ENCODE measurements at places on chromosomes 7 and 10.

DNA sequence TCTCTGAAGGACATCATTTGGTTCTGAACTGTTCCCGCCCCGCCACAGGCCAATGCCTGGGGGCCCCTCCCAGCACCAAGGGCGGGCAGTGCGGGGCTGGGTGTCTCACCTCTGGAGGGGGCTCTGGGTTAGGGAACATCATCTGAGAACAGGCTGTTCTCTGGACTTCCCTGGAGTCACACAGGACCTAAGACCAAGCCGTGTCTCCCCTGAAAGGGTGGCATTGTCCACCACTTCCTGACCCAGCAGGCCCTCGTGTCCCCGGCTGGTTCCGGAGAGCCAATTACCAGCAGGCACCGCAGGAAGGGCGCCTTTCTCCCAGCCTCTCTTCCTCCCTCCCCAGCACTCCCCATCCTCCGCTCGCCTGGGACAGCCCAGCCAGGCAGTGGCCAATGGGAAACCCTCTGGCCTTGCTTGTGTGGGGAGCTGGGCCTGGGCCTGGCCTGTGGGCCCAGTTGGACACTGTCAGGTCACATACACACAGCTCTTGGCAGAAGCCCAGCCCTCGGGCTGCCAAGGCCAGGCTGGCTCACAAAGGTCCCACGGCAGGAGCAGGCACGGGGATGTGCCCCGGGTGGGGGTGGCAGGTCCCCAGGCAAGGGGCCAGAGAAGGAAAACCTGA is 119.5 kb downstream of the SPDYE5 start:
- no peak for DNase-seq

- DNase-seq, result peak; percentile 66
Measured at GRCh38 chr7:16982640-16983350, 101.0 kb upstream of the AGR3 start.

GRCh38 chr10:70543911-70544310 is 58.6 kb downstream of the PRF1 start:
- no peak for DNase-seq

GRCh38 chr10:59587083-59587755 is 122.4 kb downstream of the SLC16A9 start:
- no peak for DNase-seq

- peak; percentile 65 for DNase-seq
Measured at GRCh38 chr7:100190048-100190711, 12.5 kb downstream of the STAG3 start.

- DNase-seq, result no peak
Measured at GRCh38 chr7:100118388-100119071, 628 bp downstream of the TAF6 start.

- no peak for DNase-seq
Measured at GRCh38 chr7:117325836-117326235, 3.0 kb upstream of the WNT2 start.

GRCh38 chr7:16563281-16564022 is 36.8 kb downstream of the LRRC72 start:
- DNase-seq, result peak; percentile 34

DNA sequence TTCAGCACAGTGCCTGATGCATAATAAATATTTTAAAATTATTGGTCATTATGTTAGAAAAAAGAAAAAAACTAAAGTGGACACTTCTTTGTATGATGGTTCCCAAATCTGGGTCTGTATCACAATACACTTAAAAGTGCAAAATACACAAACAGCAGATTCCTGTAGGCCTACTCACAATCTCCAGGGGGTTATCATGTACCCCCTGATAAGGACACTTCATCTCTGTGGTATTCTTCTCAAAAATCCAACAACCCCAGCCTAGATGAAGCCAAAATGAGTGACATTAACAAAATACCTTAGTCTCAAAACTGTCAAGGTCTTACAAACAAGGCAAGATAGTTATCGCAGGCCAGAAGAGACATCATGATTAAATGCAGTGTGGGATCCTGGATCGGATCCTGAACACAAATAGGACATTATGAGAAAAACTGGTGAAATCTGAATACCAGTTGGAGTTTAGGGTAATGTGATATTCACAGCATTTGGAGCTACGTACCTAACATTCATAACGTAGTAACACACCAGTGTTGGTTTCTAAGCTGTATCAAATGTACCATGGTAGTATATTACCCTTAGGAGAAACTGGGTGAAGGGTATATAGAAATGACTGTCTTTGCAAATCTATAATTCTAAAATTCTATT is 45.2 kb downstream of the NSUN6 start:
- DNase-seq, result no peak

GRCh38 chr7:125383324-125383723 is 453.7 kb upstream of the POT1 start:
- no peak for DNase-seq

- no peak for DNase-seq
Measured at GRCh38 chr7:129640400-129640799, 28.9 kb downstream of the NRF1 start.

GRCh38 chr10:132391676-132392020 is 5.4 kb upstream of the PWWP2B start:
- DNase-seq, result no peak

- no peak for DNase-seq
Measured at GRCh38 chr7:101749891-101750290, 67.5 kb upstream of the CUX1 start.

GRCh38 chr10:71288461-71288860 is 30.6 kb upstream of the SLC29A3 start:
- DNase-seq, result no peak

- DNase-seq, result no peak
Measured at GRCh38 chr10:95503001-95503400, 58.2 kb downstream of the SORBS1 start.

DNA sequence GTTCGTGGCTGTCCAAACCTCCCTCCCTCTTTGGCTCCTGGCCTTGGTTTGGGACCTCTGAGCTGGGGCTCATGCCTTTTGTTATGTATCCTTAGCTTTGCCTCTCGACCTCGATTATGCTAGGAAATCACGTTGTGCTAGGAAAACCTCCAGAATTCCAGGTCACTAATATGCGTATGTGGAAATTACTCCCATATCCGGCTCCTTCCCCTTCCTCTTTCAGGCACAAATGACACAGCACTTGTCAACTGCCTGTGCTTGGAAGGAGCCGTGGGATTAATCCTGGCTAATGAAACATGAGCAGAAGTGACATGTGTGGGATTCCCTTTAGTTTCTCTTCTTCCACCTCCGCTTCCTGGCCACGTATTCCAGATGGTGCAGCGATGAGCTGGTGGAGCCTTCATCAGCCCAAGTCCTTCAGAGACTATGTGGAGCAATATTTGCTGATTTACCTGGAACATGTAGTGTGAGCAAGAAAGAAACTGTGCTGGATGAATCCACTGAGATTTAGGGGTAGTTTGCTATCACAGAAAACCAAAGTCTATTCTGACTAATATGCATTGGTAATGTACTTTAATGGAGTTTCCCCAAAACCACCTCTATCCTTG is 149.2 kb downstream of the REEP3 start:
- peak; percentile 48 for DNase-seq

DNA sequence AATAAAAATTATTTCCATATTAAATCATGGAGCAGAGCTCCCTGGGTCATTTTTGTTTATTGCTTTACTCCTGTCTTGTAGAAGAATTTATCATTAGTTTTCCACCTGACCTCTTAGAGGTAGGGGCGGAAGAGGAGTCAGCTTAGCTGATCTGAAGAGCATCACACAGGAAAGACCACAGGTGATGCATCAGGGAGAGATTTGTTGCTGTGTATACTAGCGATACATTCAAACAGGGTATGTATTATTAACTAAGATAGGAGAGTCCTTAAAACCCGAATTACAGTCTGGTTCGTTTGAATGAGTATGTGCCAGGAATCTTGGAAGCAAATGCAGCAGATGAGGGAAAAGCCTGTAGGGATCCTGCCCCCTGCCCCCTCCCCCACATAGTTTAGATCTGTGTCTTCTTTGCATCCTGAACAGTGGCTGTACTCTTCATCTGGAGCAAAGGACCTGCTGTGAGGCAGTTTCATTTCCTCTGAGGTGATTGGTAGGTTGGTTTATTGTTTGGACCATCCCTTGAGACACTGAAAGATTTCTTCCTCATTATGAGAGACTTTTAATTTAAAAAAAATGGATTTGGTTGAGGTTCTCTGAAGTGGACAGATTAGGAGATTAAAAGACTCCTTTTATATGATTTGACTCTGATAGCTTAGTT is 177.0 kb downstream of the SND1 start:
- no peak for DNase-seq

DNA sequence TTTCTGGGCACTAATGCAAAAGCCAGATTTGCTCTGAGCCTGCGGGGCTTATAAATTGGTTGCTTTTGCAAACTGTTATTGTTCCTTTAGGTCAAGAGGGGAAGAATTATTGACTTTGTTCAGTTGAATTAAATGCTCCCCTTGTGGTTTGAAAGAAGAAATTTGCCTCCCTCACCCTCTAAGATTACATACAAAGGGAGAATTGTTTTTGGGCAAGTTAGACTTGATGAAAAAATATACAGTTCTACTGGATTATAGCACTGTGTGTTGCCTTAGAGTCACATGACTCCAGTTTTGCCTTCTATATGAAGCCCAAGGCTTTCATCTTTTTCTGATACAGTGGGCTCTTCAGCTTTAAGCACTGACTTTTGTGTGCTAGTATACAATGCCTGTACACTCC is 1265.8 kb upstream of the LRRTM3 start:
- DNase-seq, result no peak

DNA sequence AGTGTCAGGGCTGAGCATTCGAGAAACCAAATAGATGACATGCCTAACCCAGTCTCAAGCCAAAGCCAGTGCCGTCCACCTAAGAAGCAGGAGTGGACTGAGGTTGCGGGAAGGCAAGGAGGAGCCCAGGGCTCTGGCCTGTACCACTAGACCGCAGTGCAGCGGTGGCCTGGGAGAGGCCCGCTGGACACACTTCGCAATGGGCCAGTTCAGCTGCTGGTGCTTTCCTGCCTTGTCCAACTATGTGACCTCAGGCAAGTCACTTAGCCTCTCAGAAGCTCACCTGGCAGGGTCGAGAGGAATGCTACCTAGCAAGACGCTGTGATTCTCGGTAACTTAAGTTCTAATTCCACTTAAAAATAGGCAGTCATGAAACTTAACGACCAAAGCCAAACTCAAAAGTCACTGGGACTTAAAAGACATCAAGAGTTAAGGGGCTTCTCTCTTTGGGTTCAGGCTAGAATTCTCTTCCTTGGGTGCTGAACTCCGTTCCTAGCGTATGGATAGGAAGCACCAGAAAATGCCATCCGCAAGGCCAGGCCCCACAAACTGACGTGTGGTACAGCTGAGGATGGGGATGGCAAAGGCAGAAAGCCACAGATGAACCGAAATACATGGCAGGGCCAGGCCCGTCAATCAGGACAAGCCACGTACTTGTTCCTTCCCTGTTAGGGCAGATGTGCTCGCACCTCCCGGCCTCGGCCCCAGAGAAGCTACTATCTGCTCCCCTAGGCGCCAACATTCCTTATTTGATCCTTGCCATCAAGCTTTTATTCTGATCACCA is 34.2 kb downstream of the CTBP2 start:
- no peak for DNase-seq

DNA sequence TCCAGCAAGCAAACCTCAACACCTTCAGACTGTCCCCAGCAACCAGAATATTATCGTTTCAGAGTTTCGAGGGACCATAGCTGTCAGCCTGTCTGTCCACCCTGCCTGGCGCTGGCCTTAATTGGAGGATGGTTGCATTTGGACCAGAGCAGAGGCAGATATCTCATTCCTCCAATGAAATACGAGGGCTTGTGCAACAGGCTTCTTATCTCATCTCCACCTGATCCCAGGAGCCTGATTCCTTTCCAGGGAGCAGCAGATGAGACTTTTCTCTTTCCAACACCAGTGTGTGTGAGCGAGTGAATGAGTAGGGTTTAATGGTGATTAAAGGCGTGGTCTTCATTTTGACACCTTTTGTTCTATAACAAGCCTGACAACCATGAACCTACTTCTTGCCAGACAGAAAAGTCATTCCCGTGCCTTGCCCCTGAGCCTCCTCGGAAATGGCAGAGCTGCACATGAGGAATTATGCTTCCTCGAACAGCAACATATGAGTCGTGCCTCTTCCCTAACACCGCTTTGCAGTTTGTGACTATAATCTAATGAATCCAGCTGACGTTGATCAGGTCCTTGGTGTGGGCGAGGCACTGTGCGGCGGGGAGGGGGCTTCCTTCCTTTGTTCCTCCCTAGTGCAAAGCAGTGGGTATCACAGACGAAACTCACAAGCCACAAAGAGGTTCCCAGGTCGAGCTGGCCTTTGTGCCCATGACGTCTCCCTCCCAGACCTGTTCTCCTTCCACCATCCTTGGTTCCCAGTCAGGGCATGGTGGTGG is 147.4 kb downstream of the CUX1 start:
- no peak for DNase-seq

- no peak for DNase-seq
Measured at GRCh38 chr7:156217803-156218202, 405.5 kb upstream of the SHH start.

- DNase-seq, result peak; percentile 69
Measured at GRCh38 chr7:22601408-22601807, 101.4 kb upstream of the STEAP1B start.

DNA sequence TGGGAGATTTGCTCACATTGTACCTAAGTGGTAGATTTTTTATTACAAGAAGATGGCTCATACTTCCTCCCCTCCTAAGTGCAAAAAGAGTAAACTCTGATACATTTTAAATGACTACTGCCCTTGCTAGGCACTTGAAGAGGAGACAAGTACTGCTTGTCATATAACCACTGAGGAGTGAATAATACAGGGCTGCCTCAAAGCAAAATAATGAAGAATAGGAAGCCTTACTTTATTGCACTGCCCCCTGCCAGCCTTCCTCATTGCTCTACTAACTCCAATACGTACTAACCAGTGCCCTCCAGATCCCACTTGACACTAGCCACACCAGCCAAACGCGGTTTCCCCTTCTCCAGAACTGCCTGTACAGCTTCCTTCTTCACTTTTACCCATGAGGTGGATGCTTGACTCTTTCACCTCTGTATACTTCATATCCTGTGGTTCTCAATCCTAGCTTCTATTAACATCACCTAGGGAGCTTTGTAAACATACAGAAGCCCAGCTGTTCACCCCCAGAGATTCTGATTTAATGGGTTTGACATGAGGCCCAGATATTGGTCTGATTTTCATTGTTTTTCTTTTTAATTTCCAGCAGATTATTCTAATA is 11.7 kb upstream of the MTERF1 start:
- DNase-seq, result no peak

GRCh38 chr10:69088801-69089501 is 1.0 kb downstream of the SRGN start:
- DNase-seq, result peak; percentile 34

DNA sequence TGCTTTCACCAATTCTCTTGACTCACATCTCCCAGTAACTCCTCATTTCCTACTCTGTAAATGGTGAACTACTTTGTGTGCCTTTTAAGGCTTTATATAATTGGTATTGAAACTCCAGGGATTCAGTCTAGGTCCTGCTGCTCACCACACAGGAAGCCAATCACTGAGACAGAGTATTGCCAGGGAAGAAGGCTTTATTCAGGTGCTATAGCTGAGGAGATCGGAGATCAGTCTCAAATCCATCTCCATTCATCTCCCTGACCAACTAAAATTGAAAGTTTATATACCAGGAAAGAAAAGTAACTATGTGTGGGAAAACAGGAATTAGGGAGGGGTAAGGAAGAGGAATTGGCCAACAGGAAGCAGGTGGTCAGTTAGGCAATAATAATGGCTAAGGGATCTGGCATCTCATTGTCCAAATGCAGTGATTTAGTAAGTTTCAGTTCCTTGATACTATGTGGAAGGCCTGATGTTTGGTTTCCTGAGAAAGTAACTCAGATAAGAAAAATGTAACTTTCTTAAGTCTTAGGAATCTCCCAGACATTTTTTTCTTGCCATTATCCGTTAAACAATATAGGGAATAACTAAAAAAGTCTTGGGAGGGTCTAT is 10.2 kb upstream of the SDHAF3 start:
- DNase-seq, result no peak

Measured in fibroblast of villous mesenchyme (primary cell).